Activated CD4-positive, CD25-positive, alpha-beta regulatory T cell treated with anti-CD3 and anti-CD28 coated beads, Interleukin-2, amount 50 U/mL, for 72 hours (primary cell): ENCODE measurements at places on chromosomes 2 and 18.

DNA sequence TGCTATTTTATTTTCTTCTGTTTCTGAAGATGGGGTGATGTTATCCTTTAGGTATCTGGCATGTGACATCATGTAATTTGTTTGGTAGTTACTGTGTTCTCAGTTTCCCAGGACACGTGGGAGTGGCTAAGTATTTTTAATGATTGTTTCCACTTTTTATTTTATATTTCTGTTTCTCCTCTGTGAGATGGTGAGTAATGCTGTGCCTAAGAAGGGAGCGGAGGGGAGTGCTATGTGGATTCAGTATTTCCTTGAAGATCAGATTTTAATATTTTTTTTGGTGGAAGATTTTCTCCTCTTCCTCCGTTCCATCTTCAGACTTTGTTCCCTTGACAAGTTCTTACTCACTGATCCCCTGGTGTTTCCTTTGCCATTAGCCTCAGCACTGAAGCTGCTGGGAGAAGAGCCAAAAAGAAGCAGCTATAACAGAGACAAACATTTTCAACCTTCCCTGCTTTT lies 180.0 kb upstream of the MMADHC start:
- DNase-seq, result no peak

DNA sequence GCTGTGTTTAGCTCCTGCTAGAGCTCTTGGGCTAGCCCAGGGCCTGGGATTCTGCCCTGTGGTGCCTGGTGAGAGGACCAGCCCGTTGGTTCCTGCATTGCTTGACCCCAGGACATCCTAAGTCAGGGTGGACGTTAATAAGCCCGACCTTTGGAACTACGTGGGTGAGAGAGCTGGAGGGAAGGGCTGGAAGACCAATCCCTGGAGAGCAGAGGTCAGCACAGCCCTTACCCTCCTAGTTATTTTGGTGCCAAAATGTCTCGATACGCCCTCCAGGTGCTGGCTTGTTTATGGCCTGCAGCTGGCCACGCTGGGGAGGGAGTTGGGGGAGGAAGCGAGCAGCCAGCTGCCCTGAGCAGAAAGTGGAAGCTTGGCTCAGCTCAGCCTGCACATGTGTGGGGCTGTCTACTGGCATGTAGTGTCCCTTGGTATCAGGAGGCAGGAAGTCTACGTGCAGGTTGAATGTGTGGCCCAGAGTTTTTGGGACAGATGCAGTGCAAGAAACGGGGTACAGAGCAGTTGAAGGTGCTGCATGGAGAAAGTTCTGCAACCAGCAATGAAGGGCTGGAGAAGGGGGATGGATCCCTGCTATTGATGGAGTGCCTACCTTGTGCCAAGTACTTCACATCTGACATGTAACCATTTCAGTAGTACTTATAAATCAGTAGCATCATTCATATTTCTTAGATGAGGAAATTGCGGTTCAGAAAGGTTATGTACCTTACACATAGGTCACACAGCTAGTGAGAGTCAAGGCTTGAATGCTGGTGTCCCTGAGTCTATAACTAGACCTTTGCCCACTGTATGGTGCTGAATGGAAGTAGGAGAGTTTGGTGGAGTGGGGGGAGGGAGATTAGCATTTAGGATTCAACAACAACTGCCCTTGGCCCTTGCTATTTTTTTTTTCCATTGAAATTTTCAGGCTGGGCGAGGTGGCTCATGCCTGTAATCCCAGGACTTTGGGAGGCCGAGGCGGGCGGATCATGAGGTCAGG lies 5.0 kb upstream of the DGKD start:
- DNase-seq, result no peak

- no peak for DNase-seq
Observed at GRCh38 chr2:220465700-220466099, 838.3 kb downstream of the SLC4A3 start.

DNA sequence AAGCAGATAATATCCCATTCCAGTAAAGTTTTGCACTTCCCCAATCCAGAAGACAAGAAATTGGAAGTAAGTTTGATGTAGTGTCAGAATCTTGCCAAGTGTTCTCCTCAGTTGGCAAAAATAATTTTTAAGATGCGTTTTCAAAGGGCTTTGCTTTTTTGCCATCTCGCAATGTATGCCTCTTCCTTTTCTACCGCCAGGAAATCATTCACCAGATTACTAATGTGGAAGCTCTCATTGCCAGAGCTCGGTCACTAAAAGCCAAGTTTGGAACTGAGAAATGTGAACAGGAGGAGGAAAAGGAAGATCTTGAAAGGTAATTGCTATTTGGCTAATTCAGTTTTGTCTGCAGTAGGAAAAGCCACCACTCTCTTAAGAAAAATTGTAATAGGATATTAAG lies 110.7 kb downstream of the RAB3GAP1 start:
- DNase-seq, result no peak

GRCh38 chr18:76405280-76405679 lies 89.8 kb downstream of the ZNF516 start:
- no peak for DNase-seq

DNA sequence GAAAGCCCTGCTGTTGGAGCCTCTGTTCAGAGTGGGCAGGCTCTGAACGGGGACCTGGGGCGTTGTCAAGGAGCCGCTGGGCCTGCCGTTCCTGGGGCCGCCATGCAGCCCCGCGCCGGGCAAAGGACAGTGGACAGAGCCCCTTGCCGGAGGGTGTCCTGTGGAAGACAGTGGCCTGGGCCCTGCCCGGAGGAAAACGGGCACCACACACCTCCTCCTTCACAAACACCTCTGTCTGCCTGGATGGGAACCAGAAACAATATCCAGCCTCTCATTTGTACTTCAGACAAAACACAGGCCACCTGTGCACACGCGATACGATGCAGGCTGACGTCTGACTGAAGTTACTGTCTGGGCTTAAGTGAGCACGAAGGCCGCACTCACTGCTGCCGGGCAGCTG lies 233.7 kb downstream of the TWIST2 start:
- DNase-seq, result no peak

DNA sequence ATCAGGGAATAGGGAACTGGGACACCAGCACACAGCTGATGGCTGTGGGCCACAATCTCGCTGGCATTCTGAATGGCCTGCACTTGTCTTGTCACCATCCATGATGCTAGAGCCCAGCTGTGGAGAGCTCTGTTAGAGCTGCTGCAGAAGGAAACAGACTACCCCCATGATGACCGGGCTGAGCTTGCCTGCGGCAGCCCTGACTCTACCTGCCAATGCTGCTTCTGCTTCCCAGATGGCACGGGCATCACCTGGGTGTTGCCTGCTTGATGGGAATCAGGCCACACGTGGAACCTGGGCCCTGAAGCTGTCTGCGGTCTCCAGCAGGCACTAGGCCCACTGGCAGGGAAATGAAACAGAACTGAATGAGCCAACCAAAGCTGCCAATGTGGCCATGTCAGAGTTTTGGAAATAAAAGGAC lies 11.2 kb upstream of the DAW1 start:
- DNase-seq, result no peak

- DNase-seq, result no peak
Observed at GRCh38 chr18:74631623-74632350, 34.1 kb downstream of the ZNF407 start.

DNA sequence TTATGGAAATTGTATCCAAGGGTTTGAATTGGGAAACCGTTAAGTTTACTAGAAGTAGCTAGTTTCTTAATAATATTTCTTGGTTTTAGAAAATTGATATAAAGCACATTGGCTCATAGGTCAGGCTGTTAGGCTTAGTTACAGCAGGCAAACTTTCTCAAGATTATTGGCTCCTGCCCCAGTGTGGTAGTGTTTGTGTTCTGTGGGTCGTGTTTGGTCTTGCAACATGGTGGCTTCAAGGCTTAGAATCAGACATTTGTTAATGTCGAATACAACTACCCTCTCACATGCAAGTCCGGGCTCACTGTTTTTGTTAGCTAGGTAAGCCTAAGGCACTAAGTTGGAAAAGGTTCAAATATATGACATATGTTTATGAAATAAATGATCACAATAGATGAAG lies 19.6 kb downstream of the CERS6 start:
- no peak for DNase-seq
